BJ (cell line): ENCODE measurements at places on chromosomes 16 and 17.

DNA sequence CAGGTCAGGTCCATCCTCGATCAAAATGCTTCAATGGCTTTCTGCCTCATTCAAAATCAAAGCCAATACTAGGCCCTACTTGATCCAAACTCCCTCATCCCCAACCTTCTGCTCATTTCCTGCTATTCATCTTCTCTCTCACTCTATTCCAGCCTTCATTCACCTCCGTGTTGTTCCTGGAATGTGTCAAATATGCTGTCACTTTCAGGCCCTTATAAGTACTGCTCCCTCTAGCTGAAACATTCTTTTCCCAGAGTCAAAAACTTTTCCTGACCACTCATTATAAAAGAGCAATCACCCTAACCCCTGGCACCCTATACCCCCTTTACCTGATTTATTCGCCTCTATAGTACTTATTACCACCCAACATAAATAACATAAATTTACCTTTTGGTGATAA is 303.7 kb upstream of the PMFBP1 start:
- DNase-seq = no peak

DNA sequence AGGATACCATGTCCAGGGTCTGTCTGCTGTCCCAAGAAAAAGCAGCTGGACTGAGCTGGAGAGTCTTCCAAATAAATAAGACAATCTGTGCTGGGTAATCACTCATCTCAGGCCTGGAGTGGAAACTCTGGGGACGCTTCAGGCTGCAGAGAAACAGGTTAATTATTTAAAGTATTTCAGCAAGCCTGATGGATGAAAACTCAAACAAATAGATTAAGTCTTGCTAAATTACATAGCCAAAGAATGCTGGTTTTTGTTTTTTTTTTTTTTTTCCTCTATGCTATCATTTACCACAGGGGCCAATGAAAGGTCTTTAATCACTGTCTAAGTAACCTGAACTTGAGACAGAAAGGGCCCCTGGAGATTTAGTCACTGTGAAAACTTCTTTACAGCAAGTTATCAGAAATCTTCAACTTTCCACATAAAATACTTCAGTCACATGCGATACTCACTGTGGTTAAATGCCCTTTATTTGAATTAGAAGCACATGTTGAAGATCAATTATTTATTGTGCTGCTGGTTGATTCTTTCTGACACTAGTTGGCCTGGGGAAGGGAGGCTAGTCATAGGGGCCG is 31.0 kb upstream of the KCNJ2 start:
- peak; percentile 14 for DNase-seq

DNA sequence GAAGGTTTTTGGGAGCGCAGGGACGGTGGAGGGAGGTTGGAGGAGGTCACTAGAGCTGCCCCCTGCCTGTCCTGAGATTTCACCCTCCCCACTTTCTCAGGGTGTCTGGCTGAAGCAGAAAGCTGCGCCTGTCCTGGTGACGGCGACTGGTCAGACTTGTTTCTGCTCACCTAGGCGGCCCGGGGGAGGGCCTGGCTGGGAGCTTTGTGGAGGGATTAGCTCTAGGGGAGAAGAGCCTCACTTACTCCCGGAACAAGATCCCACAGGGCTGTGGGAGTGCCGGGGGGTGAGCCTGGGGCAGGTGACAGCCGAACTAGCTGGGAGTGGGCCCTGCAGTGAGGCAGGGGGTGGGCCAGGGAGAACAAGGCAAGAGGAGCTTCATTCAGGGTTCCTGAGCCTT is 11.5 kb downstream of the NHERF1 start:
- DNase-seq = no peak

GRCh38 chr17:43676471-43676870 is 14.7 kb upstream of the MEOX1 start:
- no peak for DNase-seq

- DNase-seq = no peak
These were observed 8.5 kb downstream of the FNDC8 start for GRCh38 chr17:35129973-35130351.

- DNase-seq = no peak
These were observed 24.8 kb upstream of the NDRG4 start for GRCh38 chr16:58475091-58475619.

- DNase-seq = no peak
These were observed 30.9 kb upstream of the RPRML start for GRCh38 chr17:47009759-47010594.

DNA sequence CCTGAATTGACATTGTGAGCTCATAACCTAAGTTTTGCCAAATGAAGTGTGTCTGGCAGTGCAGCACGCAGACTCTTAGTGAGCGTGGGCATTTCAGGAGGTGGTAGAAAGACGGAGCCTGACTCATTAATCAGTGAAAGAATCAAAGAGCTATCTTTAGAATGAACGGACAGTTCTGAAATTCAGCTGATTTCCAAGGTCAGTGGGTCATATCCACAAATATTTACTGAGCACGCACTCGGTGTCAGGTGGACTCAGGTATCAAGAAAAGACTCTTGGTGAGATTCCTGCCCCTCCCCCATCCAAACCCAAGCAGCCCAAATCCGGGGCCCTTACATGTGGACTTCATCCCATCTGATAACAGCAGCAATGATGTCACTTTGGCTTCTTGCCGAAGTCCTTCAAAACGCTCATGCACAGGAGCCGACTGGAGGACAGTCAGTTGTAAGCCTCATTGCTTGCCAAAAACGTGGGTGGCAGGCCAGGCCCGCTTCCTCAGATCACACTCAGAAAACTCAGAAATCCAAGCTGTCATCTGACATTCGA is 185.8 kb downstream of the HS3ST3A1 start:
- no peak for DNase-seq

DNA sequence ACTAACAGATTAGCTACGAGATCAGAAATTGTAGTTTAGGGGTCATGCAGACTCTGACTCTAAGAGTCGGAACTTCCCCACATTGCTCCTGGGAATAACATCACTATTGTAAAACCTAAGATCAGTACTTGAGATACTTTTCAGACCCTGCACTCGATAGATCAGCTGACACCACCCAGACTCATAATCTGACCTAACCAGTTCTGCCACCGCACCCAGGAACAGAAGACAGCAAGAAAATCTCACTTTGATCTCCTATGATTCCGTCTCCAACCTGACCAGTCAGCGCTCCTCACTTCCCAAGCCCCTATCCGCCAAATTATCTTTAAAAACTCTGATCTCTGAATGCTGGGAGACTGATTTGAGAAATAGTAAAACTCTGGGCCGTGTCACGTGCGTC is 27.2 kb upstream of the ASGR2 start:
- DNase-seq = no peak

GRCh38 chr17:81291662-81292061 is 3.4 kb downstream of the SLC38A10 start:
- no peak for DNase-seq

GRCh38 chr17:44113868-44114840 is 9.3 kb downstream of the HDAC5 start:
- DNase-seq = no peak

- no peak for DNase-seq
These were observed 41.5 kb downstream of the ABCC1 start for GRCh38 chr16:15990902-15991301.

GRCh38 chr16:442976-443375 is 17.5 kb downstream of the RAB11FIP3 start:
- no peak for DNase-seq

DNA sequence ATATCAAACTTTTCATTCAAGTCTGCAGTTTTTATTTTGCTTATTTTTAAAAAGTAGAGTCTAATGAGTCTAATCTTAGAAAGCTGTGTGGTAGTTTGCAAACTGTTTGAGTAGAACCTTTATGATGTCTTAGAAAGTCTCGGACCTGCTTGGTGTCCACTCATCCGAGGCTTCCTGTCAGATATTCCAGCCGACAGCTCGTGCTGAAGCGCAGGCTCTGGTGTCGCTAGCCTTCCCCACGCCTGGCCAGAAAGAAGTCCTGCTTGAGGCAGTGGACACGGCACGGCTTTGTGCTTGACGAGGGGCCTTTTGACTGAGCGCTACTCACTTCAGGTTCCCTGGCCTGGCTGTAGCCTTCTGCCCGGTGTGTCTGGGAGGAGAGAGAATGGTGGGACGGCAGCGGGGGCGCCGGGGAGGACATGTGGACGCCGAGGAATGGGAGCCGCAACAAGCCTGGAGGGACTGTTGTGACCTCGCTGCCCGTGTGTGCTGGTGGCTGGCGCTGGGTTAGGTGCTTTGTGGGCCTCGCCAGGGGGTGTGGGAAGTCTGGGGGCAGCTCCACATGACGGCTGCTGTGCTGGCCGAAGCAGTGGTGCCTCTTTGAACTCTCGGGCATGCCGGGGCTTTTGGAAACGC is 33.5 kb downstream of the BANP start:
- DNase-seq = no peak

- DNase-seq = no peak
These were observed 60.1 kb downstream of the AIPL1 start for GRCh38 chr17:6374761-6375312.

- no peak for DNase-seq
These were observed 6.2 kb downstream of the FSCN2 start for GRCh38 chr17:81534157-81535006.
